NCI-H1092 (cell line): ENCODE measurements at places on chromosomes 2 and 18.
A peak's percentile ranks its signal among the peaks of the same experiment; 100 is the strongest.

GRCh38 chr2:177073611-177074010 is 139.0 kb upstream of the HNRNPA3 start:
- no peak for DNase-seq

DNA sequence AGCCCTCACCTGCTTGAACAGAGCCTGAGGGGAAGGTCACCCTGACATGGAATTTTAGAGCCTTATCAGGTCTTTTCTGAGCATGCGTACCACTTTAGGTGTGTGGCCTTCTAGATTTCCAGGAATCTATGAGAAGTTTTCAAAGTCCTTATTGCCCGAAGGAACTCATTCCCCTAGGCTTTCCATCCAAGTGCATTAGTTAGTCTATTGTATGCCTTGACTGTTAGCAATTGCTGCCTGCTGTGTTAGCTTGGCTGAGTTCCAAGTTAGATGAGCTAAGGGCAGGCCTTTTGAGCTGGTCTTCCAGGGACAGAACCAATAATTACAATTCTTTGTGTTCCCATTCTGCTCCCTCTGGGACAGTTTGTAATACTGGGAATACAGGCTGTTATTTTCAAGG is 30.8 kb upstream of the PUM2 start:
- peak; percentile 49 for DNase-seq

DNA sequence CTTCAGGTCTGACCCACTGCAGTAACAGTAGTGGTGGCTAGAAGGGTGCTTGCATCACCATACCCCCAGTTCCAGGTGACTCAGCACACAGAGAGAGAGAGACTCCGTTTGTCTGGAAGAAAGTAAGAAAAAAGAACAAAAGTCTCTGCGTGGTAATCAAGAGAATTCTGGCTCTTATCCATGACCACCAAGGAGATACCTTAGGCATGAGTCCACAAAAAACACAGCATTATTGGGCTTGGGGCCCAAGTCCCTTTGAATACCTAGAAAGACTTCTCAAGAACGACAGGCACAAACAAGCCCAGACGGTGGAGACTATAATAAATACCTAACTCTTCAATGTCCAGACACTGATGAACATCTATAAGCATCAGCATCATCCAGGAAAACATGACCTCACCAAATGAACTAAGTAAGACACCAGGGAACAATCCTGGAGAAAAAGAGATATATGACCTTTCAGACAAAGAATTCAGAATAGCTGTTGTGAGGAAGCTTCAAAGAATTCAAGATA is 21.7 kb upstream of the BAZ2B start:
- DNase-seq, result no peak

DNA sequence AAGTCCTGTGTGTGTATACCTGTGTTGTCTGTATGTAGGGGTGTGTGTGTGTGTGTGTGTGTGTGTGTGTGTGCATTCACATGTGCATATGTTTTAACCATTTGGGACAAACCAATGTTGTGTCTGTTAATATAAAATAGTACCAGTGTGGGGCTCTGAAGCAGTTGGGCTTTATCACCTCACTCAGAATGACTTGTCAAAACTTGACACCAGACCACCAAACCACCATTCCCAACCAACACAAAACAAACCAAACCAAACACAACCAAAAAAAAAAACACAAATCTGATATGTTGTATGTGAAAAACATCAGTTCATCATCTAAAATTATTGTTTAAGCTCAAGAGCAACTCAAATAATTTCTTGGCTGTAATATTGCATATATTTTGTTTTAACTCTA is 42.1 kb downstream of the CALCRL start:
- DNase-seq, result no peak

- DNase-seq, result no peak
These were observed 33.4 kb upstream of the SKA1 start for GRCh38 chr18:50341443-50341842.

- no peak for DNase-seq
These were observed 31.6 kb upstream of the CCBE1 start for GRCh38 chr18:59728816-59729215.

DNA sequence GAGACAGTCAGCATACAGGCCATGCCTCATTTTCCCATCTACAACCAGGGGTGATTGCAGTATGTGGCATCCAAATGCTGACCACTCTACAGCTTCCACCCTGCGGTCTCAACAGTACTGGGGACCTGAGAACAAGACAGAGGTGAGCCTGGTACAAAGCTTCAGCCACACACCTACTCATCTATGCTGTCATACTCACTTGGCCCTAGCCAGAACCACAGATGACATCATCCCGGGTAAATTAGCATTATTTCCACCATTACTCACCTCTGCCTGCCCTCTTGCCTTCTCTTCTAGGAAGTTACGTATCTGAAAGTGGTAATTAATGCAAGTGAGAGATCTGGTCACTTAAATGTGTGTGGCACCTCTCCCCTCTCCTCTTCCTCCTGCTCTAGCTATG is 208.2 kb upstream of the ARL4C start:
- no peak for DNase-seq

DNA sequence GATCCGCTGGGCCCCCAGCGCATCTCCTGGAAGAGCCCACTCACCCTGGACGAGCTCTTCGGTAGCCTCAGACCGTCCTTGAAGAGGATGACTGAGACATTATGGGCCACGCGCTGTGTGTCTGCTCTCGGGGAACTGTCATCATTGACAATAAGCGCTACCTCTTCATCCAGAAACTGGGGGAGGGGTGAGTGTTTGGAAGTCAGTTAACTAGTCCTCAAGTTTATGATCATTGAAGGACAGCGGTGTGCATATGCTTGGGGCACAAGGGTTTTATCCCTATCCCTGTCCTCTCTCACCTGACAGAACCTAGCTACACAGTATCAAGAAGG is 586 bp downstream of the STK16 start:
- no peak for DNase-seq

- no peak for DNase-seq
These were observed 98.5 kb downstream of the DSEL start for GRCh38 chr18:67417864-67418523.

DNA sequence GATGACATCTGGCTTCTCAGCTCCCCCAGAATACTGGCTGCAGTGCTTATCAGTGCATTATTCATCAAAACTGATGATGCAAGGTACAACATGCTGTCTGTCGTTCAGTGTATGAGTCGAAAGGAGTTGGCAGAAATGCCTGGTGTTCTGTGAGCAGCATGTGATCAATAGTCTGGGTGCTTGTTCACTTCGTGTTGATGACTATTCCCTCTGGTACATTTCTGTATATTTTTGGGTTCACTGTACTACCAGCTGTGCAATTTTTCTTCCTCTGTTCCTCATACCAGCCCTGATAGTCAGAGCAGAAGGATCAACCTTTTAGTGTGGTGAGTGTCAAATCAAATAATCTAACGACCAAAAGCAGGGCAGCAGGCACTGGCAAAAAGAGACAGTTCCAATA is 59.0 kb upstream of the KLHL14 start:
- DNase-seq, result no peak

- DNase-seq, result no peak
These were observed 105.1 kb downstream of the USP40 start for GRCh38 chr2:233461481-233461891.

DNA sequence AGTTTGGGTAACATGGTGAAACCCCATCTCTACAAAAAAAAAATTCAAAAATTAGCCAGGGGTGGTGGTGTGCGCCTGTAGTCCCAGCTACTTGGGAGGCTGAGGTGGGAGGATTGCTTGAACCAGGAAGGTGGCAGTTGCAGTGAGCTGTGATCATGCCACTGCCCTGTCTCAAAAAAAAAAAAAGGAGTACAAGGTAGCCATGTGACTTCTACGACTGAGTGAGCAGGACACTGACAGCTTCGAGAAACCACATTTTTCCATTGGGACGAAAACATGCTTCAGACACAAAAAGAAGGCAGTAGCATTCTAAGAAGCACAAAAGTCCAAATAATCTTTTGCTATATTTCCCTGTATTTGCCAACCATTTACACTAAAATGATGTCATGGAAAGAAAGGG is 19.7 kb upstream of the IKZF2 start:
- DNase-seq, result no peak

DNA sequence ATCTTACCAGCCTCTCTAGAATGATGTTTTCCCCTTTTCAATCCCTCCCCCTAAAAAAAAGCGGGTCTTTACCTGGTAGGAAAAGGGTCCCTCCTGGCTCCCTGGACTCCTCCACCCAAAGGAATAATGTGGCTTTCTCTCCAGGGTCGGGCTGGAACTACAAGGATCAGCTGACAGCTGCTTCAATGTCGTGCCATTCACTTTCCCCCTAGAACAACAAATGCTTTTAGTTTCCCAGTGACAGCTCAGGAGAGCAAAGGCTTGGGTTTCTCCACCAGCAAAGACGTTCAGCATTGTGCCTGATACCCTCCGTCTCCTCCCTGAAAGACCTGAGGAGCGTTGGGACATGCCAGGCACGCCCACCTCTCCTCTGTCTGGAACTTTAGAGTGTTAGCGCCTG is 173.8 kb upstream of the SIX3 start:
- DNase-seq, result no peak

DNA sequence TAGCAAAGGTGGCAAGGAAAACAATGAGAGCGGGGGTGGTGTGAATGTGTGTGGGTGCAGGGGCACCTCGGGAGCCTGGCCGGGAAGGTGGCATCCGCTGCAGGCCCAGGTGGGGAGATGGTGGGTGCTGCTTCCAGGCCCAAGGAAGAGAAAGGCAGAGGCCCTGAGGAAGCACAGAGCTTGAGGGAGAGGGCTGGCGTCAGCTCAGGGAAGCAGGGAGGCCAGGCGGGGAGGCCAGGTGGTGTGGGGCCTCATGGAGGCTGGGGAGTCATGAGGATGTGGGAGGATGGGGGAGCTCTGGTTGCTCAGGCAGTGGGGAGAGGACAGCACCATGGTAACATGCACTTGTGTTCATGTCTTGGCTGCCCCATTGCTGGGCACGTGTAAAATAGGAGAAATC is 43.3 kb downstream of the AGAP1 start:
- no peak for DNase-seq

- DNase-seq, result no peak
These were observed 575 bp downstream of the TMEM150A start for GRCh38 chr2:85601771-85602475.

DNA sequence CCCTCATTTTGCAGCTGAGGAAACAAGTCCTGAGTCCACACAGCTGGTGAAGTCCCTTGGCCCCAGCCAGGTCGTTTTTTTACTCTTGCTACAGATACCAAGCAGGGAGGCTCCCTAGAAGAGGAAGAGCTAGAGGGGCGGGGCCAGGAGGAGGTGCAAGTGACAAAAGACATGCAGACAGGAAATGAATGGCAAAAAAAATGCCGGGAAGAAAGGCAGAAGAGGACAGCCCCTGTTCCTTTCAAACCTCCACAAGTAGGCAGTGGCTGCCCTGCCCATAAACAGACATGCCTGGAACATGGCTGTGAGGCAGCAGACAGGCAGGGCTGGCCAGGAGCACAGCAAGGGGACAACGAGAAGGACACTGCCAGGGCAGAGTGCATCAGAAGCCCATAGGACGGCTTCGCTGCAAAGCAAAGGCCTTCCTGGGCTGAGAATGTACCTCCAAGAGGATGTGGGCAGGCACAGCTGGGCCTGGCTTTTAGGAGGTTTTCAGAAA is 108.7 kb downstream of the ZBTB7C start:
- DNase-seq, result peak; percentile 48

- DNase-seq, result no peak
These were observed 89.0 kb upstream of the SEC11C start for GRCh38 chr18:59050661-59051057.

GRCh38 chr2:190819840-190820301 is 60.8 kb upstream of the GLS start:
- no peak for DNase-seq

GRCh38 chr2:64225491-64225890 is 81.3 kb upstream of the PELI1 start:
- DNase-seq, result no peak

DNA sequence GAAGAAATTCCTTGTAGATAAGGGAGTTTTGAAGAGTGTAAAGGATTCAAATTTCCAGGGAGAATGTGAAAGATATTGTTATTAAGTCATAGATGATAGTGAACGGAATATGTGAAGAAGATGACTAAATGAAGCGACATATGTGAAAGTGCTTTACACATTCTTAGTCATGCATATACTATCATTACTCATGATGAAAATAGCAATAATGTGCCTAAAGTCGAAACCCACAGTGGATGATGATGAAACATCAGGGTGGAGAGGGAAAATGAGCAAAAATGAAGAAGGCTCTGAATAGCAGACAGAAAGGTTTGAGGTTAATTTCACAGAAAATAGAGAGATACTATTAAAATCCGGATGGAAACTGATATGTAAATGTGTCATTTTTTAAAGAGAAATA is 1237.1 kb downstream of the LRP1B start:
- no peak for DNase-seq

DNA sequence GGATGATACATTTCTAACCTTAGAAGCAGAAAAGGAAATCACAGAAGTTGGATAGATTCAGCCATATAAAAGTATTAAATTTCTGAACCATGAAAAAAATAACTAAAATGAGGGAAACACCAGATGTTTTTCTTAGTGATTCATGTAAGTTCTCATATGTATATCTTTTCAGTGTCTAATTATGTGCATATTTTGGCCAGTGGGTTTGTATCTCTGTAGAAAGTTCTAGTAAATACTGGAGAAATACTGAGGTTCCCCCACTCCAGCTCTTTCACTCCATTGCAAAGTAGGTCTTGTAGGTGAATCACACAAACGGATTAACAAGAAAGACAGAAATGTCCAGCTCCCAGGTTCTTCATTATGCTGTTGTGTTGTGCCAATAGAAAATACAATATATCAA is 222.3 kb downstream of the NEDD4L start:
- no peak for DNase-seq

DNA sequence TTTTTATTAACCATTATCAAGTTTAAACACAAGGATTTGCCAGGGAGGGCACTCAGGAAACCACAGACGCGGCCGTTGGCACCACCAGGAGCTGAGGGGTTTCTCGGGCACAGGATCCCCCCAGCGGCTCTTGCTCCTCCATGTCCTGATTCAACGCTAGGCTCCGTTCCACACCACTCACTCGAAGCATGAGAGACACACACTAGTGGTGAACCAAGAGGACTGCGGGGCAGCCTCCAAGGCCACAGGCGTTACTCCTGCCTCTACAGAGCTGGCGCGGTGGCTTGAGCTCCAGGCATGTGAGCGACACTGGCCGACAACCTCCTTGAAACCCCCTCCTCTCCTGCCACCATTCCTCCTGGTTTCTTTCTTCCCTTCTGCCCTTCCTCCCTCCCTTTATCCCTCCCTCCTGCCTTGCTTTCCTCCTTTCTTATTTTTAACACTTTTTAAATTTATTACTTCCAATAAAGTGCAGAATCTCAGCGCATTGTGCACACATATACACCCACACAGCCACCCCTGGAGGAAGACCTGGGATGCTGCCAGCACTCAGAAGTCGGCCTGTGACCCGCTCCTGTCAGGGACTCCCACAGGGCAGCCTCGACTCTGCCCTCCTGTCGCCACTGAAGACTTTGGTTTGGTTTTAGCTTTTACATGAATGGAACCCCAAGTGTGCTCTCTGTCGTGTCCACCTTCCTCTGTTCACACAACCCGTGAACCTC is 21.7 kb downstream of the COX7A2L start:
- DNase-seq, result no peak
